ENCODE measurements at places on chromosomes 7 and 10.
A peak's percentile ranks its signal among the peaks of the same experiment; 100 is the strongest.

- no peak for DNase-seq
These were observed 210.2 kb downstream of the MLLT10 start for GRCh38 chr10:21744223-21744622.

GRCh38 chr10:26448292-26448691 is 10.2 kb downstream of the APBB1IP start:
- DNase-seq, result no peak

- DNase-seq, result no peak
These were observed 199.5 kb downstream of the LRRN3 start for GRCh38 chr7:111290419-111290818.

- DNase-seq, result no peak
These were observed 16.8 kb upstream of the PLEKHA1 start for GRCh38 chr10:122357685-122358084.

GRCh38 chr10:32943395-32943794 is 14.6 kb downstream of the ITGB1 start:
- no peak for DNase-seq

DNA sequence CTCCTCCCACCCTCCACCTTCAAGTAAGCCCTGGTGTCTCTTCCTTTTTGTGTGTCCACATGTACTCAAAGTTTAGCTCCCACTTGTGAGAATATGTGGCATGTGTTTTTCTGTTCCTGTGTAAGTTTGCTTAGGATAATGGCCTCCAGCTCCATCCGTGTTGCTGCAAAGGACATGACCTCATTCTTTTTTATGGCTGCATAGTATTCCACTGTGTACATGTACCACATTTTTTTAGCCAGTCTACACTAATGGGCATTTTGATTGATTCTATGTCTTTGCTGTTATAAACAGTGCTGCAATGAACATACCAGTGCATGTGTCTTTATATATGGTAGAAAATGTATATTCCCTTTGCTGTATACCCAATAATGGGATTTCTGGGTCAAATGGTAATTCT is 710.9 kb downstream of the CCSER2 start:
- DNase-seq, result no peak

DNA sequence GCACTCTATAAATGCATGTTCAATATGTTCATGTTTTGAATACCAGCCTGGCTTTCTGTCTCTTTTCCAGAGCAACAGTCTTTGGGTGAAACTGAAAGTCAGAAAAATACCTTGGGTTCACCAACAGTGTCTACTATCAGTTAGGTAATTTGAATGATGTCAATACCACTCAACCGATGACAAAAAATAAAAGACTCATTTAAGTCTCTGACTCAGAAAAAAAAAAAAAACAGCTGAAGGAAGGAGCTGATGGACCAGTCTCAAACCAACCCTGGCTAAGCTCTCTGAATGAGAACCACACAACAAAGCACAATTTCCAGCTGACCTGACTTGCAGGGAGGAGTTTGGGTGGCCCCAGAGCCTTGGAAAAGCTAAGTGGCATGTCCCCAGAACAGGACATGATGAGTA is 42.5 kb downstream of the ABLIM1 start:
- DNase-seq, result no peak

- peak; percentile 15 for DNase-seq
These were observed 52.7 kb downstream of the SRPK2 start for GRCh38 chr7:105336009-105336408.

DNA sequence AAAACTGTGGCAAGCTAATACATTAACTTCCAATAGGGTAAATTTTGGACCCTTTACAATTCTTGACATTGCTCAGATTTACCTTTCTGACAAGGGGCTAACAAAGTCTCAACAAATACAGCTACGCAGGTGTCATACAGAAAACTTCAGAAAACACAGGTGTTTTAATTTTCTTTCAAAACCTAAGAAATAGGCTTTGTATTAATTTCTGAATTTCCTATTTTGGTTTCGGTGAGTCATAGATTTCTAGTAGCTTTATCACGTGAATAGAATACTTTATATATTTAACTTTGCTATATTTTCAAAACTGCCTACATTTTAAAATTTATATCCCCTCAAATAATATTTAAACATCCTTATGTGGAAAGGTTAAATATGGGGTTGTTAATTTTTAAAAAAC is 215.3 kb downstream of the DGKB start:
- DNase-seq, result no peak

- peak; percentile 95 for DNase-seq
These were observed at the start of gene FKBP9 for GRCh38 chr7:32957326-32958045. Gene FKBP9 (plus strand): TSS chr7:32957440. CDS start chr7:32957574, 134 bp downstream.

DNA sequence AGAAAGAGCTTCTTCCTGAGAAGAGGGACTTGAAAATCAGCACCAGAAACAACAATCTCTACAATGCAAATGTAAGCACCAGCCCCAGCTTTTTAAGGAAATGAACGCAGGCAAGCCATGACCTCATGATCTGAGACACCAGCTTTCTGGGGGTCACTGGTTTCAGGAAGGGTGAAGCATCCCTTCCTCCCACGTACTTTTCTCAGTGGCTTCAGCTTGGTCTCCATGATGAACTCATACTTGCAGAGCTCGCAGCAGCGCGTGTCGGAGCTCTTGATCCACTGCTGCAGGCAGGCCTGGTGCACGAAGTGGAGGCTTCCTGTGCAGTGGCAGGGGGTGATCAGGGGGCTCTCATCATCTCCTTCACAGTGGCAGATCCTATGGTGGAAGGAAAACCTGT is 87.0 kb downstream of the ALOX5 start:
- DNase-seq, result no peak

GRCh38 chr10:129800796-129801340 is 163.2 kb downstream of the EBF3 start:
- DNase-seq, result no peak

DNA sequence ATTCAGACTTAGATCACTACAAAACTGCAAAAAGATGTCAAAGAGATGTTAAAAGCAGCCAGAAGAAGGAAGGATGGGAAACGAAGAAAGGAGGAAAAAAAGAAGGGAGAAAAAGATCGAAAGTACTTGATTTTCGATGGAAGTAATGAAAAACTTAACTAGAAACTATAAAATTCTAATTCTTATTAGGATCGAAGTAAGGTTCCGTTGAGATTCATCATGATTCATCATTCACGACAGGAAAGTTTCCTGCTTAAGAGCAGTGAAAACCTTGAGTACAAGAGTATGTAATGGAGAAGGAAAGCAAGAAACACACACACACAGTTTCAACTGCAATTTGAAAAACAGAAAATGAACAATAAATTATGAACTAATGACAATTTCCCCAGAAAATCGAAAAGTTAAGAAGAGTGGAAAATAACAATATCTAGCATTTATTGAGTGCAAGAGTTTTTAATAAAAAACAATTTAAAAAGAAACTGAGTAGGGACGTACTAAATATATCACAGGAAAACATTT is 1.1 kb upstream of the ING3 start:
- DNase-seq, result no peak

- DNase-seq, result no peak
These were observed 2.7 kb downstream of the LHPP start for GRCh38 chr10:124464028-124464965.

DNA sequence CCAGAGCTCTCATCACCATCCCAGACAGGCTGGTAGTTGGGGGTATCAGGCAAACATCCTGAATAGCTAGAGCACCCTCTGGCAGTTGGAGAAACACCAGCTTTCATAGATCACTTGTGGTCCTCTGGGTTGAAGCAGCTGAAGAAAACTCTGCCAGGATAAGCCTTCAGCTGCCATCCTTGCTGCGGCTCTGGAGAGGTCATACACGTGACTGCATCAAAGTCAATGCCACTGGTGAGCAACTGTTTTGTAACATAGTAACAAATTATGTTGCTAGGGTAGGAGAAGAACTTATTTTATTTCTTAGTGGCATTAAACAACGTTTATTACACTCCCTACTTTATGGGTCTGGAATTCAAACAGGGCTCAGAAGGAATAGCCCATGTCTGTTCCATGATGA is 19.2 kb upstream of the PANK1 start:
- DNase-seq, result no peak

DNA sequence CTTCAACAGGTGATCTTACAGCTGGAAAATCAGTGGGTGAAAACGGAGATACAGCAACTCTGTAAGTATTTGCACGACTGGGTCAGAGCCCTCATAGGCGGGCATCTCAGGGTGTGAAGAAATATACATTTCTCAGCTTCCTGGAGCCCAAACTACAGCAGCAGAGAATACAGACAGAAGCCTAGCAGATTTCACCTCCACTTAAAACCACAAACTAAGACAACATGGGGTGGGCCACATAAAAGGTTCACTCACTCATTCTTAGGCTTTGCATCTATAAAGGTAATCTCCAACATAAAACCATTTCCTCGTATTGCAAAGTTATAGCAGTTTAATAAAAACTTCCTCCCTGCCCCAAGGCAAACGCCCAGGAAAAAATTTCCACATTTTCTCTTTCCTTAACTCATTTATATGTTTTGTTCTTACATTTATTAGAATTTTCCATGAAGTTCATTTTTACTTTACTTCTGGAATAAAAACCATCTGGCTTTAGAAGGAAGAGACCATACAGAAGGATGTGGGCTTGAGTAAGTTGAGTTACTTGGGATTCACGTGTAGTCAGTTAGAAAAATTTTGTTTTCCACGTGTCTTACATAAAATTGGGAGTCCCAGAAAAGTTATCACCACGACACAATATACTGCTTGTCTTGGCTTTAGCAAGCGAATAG is 327.1 kb downstream of the FRMD4A start:
- no peak for DNase-seq

- peak; percentile 69 for DNase-seq
These were observed 2.8 kb downstream of the TET1 start for GRCh38 chr10:68562661-68563570.

DNA sequence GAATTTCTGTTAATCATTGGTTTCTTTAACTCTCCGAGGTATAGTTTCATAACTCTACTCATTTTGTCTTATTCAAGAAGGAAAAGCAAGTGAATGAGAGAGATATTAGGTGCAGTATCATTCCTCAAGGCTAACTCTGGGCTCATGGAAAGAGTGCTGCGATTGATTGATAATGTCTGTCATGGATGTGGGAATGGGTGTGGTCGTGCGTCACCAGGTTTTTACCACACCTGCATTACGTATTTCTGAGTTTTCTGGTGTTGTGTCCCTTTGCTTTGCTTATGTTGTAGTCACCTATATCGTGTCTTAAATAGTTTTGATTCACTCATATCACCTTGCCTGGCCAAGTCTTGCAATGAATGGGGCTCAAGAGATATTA is 44.9 kb upstream of the ZNF438 start:
- no peak for DNase-seq

DNA sequence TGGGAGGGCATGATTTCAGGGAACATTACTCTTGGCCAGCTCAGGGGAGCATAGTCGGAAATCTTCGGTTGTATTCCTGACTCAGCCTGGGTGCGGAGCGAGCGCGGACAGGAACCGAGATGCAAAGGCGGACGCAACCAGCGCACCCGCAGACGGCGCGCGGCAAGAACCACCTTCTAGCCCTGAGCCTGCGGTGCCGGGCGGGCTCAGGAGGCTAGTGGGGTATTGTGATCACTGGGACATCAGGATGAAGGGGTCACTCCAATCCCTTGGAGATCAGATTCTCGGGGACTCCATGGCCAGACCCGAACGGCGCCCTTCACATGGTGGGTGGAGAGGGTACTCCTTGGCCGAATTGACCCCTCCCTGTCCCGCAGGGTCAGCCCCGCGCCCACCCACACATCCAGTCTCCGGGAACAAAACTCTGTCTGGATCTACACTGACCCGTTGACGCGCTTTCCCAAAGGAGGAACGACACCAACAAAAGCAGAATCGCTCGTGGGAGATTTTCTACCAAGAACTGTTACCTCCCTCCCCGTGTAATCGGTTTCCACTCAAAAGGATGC is 730.5 kb downstream of the ZWINT start:
- no peak for DNase-seq

DNA sequence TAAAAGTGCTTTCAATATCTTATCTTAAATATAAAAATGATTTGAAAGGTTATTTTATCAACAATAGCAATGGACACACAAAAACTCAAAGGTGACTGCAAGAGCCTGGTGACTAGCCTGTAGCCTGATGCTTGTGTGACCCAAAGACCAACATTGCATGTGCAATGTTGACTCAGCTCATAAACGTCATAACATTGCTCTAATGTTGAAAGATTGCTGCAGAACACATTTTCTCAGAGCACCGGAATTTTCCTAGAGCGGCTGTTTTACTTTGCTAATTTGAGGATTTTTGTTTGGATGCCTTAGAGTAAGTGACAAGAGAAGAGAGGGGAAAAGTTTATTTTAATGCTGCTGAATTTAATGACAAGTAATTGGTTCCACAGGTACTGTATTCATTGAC is 107.1 kb downstream of the RAB18 start:
- peak; percentile 82 for DNase-seq

DNA sequence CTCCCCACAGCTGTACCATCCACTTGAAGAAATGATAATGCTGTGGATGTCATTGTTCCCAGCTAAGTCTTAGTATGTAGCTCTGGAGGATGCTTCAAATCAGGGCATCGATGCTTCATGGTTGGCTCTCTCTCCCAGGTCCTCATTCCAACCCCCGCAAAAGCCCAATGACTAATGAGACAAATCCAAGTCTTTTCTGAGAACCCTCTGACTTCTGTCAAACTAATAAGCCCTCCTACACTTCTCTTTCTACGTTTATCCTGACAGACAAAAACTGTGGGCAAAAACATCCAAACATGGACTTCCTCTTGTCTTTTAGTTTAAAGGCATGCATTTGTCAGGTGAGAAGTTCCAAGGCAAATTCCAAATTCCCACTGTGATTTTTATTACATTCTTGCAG is 260.4 kb upstream of the TAC1 start:
- DNase-seq, result no peak

GRCh38 chr7:122886357-122887081 is at the start of gene CADPS2:
Gene CADPS2 (minus strand): TSS chr7:122886460. CDS start chr7:122886337, 123 bp downstream.
- DNase-seq, result peak; percentile 85

- no peak for DNase-seq
These were observed 259.0 kb upstream of the GHITM start for GRCh38 chr10:83880252-83880791.

GRCh38 chr7:4791738-4792536 is 16.5 kb downstream of the AP5Z1 start:
- peak; percentile 58 for DNase-seq

DNA sequence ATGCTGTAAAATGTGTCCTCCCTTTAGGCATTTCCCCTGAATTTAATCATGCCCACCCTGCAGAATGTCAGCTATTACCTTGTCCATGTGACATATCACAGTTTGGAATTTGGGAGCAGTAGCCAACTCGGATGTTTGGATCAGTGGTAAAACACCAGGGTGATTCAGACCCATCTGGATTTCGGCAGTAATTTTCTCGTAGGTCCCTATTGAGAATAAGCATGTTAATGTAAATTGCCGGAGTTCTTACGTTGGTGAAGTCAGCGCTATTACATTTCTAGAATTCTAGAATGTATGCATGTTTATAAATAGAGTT is 44.1 kb downstream of the HGF start:
- peak; percentile 90 for DNase-seq

GRCh38 chr7:16564023-16564380 is 37.4 kb downstream of the LRRC72 start:
- DNase-seq, result no peak

GRCh38 chr7:51019891-51020870 is 237.5 kb upstream of the GRB10 start:
- peak; percentile 87 for DNase-seq

GRCh38 chr7:75614401-75614800 is 122.3 kb downstream of the SPDYE5 start:
- no peak for DNase-seq

- DNase-seq, result peak; percentile 9
These were observed 100.5 kb downstream of the ZEB1 start for GRCh38 chr10:31419394-31420063.

All from fibroblast of skin of back (primary cell).